Muscle of arm (tissue), 14 donors: ENCODE measurements at places on chromosomes 2 and 18. TPM values are rescaled to one million over a fixed set of nuclear protein-coding genes. Genes with fewer than 3 reads are reported as not detected.

GNLY gene
- not detected for polyA plus RNA-seq

KCMF1 gene
- 45.9 TPM for polyA plus RNA-seq

LYPD6B gene
- polyA plus RNA-seq, result 0.16 TPM

ASIC4 gene
- 0.24 TPM for polyA plus RNA-seq

GREB1 gene
- 9.0 TPM for polyA plus RNA-seq

CD207 gene
- 0.11 TPM for polyA plus RNA-seq

ATIC gene
- polyA plus RNA-seq, result 57.1 TPM

STAT4 gene
- polyA plus RNA-seq, result not detected

GCG gene
- 11.5 TPM for polyA plus RNA-seq

RBM43 gene
- polyA plus RNA-seq, result 13.3 TPM

OR6B2 gene
- polyA plus RNA-seq, result not detected

CCDC74B gene
- 0.94 TPM for polyA plus RNA-seq

SCN9A gene
- polyA plus RNA-seq, result 4.1 TPM

SH3YL1 gene
- 40.4 TPM for polyA plus RNA-seq

ARHGAP15 gene
- polyA plus RNA-seq, result 10.5 TPM

EML4 gene
- 29.5 TPM for polyA plus RNA-seq

C2orf78 gene
- not detected for polyA plus RNA-seq

LIMS4 gene
- polyA plus RNA-seq, result 4.1 TPM

WNT10A gene
- 0.18 TPM for polyA plus RNA-seq

ERMN gene
- polyA plus RNA-seq, result 0.76 TPM

SP140 gene
- polyA plus RNA-seq, result 0.30 TPM

MARCO gene
- 0.99 TPM for polyA plus RNA-seq

GALNT3 gene
- polyA plus RNA-seq, result 1.5 TPM

PAX3 gene
- polyA plus RNA-seq, result 3.3 TPM

GAD1 gene
- 2.5 TPM for polyA plus RNA-seq

ANKRD30B gene
- polyA plus RNA-seq, result 0.08 TPM

ALPP gene
- polyA plus RNA-seq, result not detected

UGT1A5 gene
- polyA plus RNA-seq, result not detected

SPHKAP gene
- polyA plus RNA-seq, result 41.2 TPM

PSD4 gene
- 3.5 TPM for polyA plus RNA-seq

NTSR2 gene
- not detected for polyA plus RNA-seq

SOCS6 gene
- 21.3 TPM for polyA plus RNA-seq
